Osteoblast (primary cell): ENCODE measurements at places on chromosomes 2 and 18. TPM values are rescaled to one million over a fixed set of nuclear protein-coding genes. Genes with fewer than 3 reads are reported as not detected.
A peak's percentile ranks its signal among the peaks of the same experiment; 100 is the strongest.

- DNase-seq = no peak
Observed at GRCh38 chr2:105537920-105538319, 139.1 kb upstream of the FHL2 start.

DNA sequence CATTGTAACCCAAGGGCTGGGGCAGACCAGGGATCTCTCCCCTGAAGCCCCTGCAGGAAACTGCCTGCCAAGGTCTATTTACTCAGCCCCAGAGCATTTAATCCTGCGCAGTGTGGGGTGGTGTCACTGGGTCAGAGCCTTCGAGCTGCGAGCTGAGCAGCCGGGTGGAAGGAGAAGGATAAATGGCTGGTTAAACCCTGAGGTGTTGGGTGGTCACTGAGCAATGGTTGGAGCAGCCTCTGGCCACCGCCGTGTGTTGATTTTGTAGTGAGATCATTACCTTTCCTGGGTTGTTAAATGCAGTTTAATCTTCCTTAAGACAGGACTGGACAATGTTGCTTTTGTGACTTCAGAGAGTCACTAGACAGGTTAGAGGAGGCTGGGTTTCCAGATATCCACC, 98.1 kb downstream of the SETBP1 start:
- no peak for DNase-seq

DNA sequence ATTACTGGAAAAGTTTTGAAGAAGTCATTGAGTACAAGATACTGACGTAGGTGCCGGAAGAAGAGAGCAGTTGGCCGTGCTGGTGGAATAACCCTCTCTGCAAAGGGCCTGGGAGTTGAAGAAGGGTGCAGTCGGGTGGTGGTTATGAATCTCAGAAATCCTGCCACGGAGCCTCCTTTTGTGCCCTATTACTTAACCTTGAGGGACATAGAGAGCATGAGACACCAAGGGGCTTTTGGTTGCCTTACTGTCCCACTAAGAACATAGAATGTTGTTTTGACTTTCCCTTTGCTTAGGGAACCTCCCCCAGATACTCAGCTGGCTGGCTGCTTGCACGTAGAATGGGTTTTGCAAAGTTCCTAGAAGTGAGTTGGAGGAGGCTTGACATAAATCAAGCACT, 1.3 kb upstream of the CD28 start:
- DNase-seq = no peak

Gene LRRTM4
- total RNA-seq = under 0.01 TPM in 1 of 2 replicates, not detected in the other

DNA sequence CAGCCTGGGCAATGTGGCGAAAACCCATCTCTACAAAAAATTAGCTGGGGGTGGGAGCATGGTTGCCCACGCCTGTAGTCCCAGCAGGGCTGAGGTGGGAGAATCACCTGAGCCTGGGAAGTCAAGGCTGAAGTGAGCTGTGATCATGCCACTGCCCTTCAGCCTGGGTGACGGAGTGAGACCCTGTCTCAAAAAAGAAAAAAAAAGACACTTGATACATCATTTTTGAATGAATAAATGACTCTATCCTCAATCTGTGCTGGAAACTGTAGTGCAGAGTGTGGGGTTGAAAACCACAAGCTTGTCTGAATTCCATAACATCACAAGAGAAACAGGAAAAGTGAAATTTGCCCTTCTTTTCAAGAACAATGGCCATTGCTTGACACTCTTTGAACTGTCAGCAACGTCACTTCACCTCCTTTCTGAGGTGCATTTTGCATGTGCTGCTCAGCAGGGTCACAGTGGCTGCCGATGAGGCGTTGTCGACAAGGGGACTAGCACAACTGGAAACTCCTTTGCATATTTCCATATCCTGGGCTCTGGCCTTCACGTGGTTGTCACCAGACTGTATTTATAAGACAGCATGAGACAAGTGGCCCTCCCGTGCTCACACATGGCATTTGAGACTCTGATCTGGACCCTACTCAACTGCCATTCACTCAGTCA, 54.2 kb downstream of the DDX1 start:
- DNase-seq = no peak

DNA sequence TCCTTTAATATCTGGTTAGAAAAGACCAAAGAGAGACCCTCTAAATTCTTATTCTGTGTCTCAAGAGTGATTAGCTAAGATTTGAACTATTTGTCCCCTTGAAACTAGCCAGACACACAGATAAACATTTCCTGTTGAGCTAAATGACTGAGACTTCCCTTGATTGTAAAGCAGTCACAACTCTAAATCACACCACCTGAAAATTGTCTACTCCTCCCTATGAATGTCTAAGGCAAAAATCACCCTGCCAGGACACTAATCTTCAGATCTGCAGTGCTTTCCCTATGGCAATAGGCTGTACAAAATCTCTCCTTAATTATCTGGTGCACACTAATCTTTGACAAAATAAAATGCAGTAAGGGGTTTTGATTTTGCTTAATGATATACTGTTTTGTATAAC, 200.5 kb upstream of the GULP1 start:
- no peak for DNase-seq

- no peak for DNase-seq
Observed at GRCh38 chr2:145751629-145752028, 1231.7 kb upstream of the ZEB2 start.

Gene STEAP3
- 27.4 and 40.9 TPM in 2 replicates for total RNA-seq

GRCh38 chr18:22322243-22322691, 95.4 kb downstream of the CTAGE1 start:
- DNase-seq = no peak

DNA sequence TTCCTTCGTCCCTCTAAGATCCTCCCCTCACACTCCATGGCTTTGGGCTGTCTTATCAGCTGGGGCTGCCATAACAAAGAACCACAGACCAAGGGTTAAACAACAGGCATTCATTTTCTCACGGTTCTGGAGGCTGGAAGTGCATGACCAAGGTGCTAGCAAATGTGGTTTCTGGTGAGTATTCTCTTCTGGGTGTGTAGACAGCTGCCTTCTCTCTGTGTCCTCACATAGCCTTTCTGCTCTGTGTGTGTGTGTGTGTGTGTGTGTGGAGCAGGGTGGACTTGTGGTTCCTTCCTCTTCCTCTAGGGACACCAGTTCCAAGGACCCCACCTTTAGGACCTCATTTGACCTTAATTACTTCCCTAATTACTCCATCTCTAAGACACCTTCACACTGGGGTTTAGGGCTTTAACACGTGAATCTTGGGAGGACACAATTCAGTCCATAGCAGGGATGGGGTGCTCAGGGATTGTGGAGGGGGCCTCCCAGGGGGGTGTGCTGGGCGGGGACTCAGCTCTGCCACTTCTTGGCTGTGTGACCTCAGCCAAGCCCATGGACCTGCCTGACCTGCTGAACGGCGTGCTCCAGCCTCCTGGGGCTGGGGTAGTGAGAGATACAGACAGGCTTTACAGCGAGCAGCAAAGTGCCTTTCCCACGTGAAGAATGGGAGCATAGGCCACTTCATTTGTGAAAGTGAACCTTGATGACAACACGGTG, 38.0 kb downstream of the ACKR3 start:
- no peak for DNase-seq

- no peak for DNase-seq
Observed at GRCh38 chr2:149527998-149528755, 59.4 kb downstream of the MMADHC start.

DNA sequence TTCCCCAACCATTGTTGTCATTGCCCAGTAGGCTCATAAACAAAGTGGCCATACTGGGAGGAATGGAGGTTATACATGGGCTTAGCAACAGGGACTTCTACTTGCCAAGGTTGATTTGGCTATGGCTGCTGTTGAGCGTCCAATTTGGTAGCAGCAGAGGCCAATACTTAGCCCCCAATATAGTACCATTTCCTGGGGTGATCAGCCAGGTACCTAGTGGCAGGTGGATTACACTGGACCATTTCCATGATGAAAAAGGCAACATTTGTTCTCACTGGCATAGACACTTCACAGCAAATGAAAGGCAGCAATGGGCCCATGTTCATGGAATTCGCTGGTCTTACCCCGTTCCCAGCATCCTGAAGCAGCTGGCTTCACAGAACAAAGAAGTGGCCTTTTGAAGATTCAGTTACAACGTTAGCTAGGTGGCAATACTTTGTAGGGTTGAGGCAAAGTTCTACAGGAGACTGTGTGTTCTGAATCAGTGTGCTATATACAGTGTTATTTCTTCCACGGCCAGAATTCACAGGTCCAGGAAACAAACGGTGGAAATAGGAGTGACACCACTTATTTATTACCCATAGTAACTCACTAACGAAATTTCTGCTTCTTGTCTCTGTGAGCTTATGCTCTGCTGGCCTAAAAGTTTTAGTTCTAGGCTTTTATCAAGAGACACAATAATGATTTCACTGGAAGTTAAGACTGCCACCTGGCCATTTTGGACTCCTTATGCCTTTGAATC, 37.5 kb downstream of the FBXO11 start:
- DNase-seq = no peak

- DNase-seq = no peak
Observed at GRCh38 chr2:202519453-202519852, 115.3 kb upstream of the FAM117B start.

- DNase-seq = no peak
Observed at GRCh38 chr2:71719520-71720282, 266.3 kb downstream of the DYSF start.

DNA sequence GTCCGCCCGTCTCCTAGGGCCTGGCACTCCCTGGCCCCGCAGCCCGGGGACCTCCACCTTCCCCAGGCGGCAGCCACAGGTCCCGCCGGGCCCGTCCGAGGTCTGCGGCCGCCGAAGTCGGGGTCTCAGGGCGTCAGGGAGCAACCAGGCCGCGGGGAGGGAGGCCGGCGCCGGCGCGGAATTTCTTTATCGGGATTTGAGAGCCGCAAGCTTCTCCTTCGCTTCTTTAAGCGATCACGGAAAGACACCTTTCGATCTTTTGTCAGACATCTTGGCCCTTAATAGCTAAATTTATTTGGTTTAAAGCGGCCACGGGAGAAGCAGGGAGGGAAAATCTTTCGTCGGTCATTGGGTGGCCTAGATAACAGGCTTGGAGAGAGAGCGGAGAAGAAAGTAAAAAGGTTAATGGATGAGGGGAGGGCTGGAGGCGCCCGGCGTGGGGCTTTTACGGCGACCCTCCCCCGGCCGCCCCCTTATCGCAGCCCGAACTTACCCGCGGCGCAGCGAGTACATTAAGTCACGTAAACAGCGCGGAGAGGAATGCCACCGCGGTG, 4.3 kb upstream of the GATA6 start:
- peak; percentile 68 for DNase-seq

DNA sequence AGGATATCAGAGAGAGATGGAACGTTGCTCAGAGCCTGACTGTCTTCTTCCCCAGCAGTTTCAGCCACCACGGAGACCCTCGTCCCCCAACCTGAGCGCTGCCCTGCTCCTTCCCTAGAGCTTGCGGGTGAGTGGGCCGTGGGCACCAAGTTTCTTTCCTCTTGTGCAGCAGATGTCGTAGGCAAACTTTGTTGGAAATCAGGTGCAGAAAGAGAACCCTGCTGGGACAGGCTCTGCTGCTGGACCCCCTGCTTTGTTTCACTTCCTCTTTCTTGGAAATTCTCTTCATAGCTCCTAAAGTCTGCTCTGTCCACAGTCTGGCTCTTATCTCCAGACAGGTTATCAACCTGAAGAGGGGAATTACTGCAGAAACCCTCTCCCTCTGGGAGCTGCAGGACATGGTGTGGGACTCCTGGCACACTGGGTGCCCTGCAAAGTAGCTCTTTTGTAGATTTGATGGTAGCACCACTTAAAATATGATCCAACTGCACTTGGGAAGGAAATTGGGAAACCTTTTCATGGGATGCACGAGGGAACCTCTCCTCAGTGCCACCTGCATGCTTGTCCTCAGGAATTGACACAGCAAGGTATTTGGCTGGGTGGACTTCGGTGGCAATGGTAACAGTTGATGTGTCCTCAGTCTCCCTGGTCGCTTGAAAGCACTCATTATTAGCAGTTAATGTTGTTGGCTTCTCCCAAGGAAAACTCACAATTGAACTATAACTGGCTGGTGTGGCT, 92.2 kb downstream of the ALPK2 start:
- DNase-seq = no peak

Gene PLEKHB2
- 63.9 and 79.3 TPM in 2 replicates for total RNA-seq

DNA sequence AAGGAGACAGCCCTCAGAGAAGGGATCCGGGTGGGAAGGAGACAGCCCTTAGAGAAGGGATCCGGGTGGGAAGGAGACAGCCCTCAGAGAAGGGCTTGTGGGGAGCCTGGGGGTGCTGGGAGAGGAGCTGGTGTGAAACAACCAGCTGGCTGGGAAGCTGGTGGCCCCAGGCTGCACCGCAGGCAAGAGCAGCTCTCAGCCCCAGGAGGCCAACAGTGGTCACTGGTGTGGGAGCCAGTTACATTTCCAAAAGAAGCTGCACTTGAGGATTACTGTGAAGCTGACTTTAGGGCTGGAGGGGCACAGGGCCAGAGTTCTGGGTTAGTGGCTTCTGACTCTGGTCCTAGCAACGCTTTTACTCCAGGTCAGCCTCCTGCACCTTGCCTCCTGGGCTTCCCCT, 3.3 kb downstream of the HES6 start:
- DNase-seq = no peak

Gene ACKR3
- total RNA-seq = 18.8 and 26.8 TPM in 2 replicates

Gene TUBA3E
- not detected in 2 replicates for total RNA-seq

Gene ELOA2
- not detected in 2 replicates for total RNA-seq

DNA sequence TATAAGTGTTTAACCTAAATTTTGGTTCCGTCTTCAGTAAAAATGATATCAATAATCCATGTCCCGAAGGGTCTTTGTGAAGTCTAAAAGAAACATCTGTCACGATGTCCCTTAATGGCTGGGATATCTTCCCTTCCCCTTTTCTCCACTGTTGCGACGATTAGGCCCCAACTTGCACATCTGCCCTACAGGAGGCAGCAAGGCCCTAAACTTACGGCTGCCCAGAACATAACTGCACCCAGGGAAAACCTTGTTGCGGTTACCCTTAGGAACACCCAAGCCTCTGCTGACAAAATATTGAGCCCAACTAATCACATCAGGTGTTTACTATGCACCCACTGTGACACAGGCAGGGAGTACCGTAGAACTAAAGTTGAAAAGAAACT, 1.3 kb upstream of the SMAD2 start:
- DNase-seq = no peak

Gene QPCT
- 25.0 and 25.7 TPM in 2 replicates for total RNA-seq

- DNase-seq = no peak
Observed at GRCh38 chr18:13324880-13325279, 106.3 kb downstream of the LDLRAD4 start.

DNA sequence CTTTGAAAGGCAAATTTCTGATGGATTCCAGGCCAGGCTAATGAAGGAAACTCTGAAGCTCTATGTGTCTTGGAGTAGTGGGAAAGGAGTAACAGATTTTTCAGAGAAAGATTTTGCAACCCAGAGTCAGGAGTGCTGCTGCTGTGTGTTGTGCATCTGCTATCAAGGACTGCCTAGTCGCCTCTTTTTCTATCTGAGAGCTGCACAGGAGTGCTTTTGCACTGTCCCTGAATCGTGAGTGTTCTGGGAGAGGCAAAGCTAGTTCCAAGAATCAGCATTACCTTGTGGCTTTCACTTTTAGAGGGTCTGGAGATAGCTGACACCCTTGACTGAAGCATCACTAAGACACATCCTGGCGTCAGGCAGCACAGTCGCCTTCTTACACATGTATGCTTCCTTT, 336.4 kb downstream of the PARD3B start:
- DNase-seq = no peak

GRCh38 chr2:44953499-44953883, 12.0 kb downstream of the SIX3 start:
- DNase-seq = peak; percentile 37

GRCh38 chr2:102841107-102841840, 79.4 kb downstream of the TMEM182 start:
- peak; percentile 34 for DNase-seq
